ENCODE measurements at places on chromosomes 5 and 9.
A peak's percentile ranks its signal among the peaks of the same experiment; 100 is the strongest.

DNA sequence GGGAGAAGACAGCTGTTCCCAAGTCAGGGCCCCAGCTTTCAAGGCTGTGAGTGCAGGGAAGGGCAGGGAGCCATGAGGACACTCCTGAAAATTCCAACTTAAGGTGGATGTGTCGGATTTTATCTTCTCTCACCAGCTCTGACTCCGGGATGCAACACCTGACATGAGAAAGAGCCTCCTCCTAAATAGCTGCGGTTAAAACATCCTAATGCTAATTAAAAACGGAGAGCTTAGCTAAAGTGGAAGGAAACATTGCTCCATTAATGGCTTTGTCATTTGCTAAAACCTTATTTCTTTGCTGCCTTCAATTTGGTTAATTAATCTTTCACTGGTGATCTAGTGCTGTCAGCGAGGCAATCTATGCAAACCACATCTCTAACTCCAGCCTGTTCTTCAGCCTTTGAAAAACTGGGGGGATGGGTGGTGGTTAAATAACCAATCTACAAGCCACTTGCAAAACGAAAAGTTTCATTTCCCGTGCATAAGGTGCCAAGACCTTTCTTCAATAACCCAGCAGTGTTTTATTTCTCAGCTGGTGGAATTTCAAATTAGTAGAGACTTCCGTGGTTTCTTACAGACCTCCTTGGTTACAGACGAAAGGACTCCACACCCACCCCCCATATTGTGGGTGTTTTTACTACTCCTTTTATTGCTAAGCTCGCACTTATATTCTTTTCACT, 379.6 kb downstream of the MLLT3 start:
- no peak for DNase-seq

DNA sequence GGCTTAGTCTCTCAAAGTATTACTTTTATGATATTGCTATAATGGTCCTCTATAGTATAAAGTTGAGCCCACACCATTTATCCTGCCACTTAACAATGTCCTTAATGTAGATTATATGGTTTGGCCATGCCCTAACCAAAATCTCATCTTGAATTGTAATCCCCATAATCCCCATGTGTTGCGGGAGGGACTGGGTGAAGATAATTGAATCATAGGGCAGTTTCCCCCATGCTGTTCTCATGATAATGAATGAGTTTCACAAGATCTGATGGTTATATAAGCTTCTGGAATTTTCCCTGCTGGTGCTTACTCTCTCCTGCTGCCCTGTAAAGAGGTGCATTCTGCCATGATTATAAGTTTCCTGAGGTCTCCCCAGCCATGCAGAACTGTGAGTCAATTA, 498.8 kb downstream of the RAB3C start:
- DNase-seq: no peak

- no peak for DNase-seq
Observed at GRCh38 chr5:3343211-3343610, 252.4 kb upstream of the IRX1 start.

- DNase-seq: peak; percentile 36
Observed at GRCh38 chr9:89278997-89279739, 31.8 kb upstream of the CKS2 start.

- no peak for DNase-seq
Observed at GRCh38 chr9:138049779-138050471, 172.3 kb downstream of the CACNA1B start.

DNA sequence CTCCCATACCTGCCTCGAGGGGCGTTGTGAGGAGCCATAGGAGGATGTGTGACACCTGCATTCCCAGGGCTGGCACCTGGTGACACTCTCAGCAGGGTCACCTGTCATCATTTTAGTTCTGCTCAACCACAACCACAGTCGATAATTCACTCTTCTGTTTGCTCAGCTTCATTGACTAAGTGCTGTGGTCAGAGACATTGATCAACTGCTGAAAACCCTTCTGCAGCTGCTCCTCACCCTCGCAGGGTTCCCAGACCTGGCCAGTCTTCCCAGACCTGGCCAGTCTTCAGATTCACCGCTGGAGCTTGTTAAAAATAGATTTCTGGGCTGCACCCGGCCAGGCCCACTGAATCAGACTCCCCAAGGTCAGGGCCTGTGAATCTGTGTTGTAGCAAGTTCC, 92.8 kb downstream of the MVB12B start:
- DNase-seq: peak; percentile 86

GRCh38 chr5:78908173-78909061, 76.7 kb downstream of the ARSB start:
- peak; percentile 82 for DNase-seq

DNA sequence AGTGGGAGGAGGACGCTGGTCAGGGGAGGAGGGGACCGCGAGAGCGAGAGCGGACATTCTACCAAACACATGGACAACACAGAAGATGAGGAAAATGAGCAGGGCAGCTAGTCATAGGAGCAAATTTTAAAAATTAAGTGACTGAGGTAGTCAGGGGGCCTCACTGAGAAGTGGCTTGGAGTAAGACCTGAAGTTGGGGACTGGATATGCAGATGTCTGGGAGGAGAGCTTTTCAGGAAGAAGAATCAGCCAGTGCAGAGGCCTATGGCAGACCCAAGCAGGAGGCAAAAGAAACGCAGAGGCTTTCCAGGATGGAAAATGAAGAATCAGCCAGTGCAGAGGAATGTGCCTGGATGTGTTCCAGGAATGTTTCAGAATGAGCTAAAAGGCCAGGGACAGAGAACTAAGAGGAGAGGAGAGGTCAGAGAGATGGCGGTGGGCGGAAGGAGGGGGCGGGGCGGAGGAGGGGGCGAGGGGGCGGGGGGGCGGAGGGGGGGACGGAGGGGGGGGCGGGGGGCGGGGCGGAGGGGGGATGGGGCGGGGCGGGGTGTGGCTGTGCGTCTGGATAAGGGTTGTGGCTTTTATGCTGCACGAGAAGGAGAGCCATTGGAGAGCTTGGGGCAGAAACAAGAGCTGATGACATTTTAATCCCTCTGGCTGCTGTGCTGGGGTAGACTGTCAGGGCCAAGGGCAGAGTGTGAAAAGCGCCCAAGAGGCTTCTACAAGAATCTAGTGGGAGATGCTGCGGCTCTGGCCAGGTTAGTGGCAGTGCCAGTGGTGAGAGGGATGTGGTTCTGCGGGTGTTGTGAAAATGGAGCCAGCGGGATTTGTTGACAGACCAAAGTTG, 129.6 kb downstream of the KCNIP1 start:
- DNase-seq: peak; percentile 69

- DNase-seq: no peak
Observed at GRCh38 chr9:112546149-112547012, 59.8 kb downstream of the KIAA1958 start.

DNA sequence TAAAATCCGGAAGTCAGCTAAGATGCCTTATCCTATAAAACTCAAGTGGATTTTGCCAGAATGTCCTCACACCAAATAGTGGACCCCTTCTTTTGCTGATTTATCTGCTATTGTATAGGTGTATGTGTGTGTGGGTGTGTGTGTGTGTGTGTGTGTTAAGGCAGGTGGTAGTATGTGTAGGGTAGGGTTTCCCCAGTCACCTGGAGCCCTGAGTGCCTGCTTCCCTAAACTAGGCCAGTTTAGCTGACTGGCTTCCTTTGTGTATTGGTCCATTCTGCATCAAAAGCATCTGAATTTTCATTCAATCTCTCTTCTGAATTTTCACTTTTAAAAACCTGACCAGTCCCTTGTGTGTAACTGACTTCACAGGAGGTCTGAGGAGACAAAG, 42.2 kb upstream of the LCP2 start:
- no peak for DNase-seq

- DNase-seq: no peak
Observed at GRCh38 chr5:94045839-94046782, 304.7 kb upstream of the POU5F2 start.

DNA sequence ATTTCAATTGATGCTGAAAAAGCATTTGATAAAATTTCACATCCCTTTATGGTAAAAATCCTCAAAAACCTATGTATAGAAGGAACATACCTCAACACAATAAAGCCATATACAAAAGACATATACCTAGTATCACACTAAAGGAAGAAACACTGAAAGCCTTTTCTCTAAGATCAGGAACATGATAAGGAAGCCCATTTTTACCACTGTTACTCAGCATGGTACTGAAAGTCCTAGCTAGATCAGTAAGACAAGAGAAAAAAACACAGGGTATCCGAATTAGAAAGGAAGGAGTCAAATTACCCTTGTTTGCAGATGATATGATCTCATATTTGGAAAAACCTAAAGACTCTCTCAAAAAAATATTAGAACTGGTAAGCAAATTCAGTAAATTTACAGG, 350.2 kb upstream of the PDE4D start:
- no peak for DNase-seq

DNA sequence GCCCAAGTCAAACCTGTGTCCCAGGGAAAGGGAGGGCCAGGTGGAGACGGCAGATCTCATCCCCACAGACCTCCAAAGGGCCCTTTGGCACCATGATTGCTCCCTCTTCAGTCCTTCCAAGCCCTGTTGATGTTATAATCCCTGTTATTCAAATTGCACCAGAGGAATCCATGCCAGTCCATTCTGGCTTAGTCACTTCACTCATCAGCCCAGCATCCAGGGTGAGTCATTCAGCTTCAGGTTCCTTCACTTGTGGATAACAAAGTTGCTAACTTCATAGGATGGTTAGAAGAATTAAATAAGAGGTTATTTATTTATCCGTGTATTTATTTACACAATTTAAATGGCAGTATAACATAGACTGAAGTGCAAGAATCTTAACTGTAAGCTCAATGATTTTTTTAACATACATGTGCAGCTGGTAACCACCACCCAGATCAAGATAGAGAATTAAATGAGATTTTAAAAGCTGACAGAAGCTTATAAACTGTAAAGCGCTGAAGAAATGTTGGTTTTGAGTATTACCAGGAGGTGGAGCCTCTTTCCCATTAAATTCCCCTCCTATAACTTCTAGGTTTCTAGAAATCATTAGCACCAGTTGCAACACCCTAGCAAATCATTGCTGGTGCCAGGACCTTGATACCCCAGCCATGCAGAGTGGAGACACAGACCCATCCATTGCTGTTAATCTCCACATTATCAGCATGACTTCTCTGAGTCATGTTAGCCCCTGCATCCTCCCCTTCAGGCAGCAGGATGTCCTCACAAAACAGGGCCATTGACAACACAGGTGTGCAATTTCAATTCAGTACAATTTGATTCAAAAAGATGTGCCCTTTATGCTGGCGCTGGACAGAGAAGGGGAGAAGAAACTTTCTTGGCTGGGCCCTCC, 77.4 kb downstream of the SEC61B start:
- peak; percentile 9 for DNase-seq

DNA sequence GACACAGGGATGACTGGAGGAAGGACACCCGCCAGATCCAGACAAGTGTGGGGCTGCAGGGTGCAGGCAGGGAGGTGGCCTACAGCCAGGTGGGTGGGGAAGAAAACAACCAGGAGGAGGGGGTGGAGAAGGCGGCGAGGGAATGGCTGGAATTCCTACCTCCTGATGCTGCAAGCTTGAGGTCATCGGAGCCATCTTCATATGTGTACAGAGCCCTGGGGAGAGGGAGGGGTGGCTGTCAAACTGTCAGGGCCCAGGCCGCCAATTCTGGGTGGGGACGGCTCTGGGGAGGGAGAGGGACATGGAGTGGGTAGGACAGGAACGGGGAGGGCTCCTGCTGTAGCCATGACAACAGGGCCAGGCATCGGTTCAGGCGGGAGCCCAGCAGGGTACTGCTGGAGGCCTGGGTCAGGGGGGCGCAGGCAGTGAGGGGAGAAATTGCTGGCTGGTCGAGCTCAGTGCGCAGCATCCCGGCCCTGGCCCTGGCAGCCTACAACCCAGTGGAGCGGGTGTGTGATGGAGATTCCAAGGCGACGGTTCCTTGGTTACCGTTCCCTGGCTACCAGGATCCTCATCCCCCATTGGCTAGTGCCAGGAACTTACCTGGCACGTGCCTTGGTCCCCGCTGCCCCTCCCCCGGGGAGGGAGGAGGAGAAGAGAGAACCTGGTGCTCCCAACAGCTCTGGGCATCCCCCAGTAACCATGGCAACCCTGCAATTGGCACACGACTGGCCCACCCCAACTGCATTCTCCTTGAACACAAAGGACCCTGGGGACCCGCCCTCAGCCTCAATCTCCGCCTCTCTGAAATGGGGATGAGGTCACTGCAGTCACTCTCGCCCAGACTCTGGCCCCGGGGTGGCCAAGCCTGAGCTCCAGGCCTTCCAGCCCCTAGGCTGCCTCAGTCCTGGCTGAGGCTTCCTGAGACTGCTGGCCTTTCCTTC, 4.5 kb downstream of the DBN1 start:
- no peak for DNase-seq

DNA sequence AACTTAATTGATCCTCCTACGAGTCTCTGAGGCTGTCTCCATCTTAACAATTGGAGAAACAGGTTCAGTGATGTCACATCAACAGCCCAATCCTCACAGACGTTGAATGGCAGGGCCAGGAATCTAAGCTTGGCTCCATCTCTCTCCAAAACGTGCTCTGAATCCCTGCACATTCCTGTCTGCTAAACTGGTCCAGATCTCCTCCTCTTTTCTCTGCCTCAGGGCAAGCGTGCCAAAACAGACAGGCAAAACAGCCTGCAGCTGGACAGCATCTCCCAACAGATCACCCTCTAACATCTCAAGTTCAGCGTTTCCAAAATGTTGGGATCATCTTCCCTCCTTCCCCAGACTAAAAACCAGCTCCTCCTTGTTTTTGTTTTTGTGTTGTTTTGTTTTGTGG, 6.6 kb downstream of the FBP1 start:
- DNase-seq: no peak

GRCh38 chr9:16154521-16155078, 601.8 kb downstream of the CCDC171 start:
- DNase-seq: peak; percentile 83

DNA sequence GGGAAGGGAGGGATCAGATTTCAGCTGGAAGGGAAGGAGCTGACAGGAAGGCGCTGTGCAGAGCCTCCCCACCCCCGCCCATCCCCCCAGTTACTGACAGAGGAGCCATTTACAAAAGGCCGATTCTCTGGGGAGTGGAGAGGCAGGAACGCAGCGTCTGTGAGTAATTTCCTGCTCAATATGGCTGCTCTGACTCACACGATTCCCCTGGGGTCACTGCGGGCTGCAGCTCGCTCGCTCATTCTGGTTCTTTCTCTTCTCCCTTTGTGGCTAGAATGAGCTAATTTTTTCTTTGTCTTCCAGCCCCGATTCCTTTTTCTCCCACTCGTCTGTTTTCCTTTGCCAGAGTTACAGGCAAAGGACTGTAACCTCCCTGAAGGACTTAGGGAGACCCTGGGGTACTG, 28.8 kb downstream of the PTPA start:
- peak; percentile 90 for DNase-seq

DNA sequence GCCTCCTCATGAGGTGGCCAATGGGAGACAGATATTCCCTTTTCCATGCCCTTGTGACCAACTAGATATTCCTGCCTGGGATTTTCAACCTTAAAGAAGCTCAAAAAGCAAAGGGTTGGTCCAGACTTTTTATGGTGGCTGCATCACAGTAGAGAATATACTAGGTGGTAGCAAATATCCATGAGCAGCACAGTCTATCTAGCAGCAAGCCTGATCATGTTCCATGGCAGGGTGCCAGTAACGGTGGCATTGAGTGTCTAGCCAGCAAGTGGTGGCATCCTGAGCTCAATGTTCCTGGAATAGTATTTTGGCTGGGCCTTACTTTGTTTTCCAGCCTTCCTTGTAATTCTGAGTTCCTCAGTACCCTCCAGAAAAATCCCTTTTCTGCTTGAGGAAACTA, 25.8 kb downstream of the CDC25C start:
- DNase-seq: peak; percentile 64

GRCh38 chr5:152631221-152631620, 226.1 kb upstream of the NMUR2 start:
- no peak for DNase-seq

Measured in NCI-H1105 treated with DMSO at 0.1 percent for 48 hours (cell line).